ENCODE measurements at places on chromosomes 6 and 20.

DNA sequence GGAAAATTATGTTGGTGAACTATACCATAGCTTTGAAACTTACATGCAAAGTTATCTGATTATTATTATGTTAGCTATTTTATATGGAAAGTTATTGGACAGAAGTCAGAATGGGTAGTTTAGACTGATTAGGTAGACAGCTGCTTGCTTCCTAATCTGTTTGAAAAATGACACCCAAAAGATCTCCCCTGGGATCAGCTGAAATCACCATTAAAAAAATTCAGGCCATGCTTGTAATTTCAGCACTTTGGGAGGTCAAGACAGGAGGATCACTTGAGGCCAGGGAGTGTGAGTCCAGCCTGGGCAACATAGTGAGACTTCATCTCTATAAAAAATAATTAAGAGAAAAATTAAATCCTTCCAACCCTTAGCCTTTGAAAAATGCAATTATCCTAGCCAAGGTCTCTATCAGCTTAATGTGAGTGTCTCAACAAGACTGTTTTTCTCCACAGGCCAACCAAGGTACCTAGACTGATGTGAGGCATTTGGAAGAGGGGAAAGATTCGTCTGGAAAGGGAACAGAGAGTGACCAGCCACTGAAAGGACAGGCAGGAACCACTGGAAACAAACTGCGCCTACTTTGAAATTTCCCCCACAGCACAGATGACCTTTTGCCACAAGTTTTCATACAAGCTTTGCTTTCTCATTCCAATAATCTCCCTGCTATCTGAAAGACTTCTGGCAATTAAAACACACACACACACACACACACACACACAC, 232.3 kb downstream of the GMPR start:
- DNase-seq, result no peak

- no peak for DNase-seq
Measured at GRCh38 chr6:30879684-30880427, 4.5 kb upstream of the DDR1 start.

DNA sequence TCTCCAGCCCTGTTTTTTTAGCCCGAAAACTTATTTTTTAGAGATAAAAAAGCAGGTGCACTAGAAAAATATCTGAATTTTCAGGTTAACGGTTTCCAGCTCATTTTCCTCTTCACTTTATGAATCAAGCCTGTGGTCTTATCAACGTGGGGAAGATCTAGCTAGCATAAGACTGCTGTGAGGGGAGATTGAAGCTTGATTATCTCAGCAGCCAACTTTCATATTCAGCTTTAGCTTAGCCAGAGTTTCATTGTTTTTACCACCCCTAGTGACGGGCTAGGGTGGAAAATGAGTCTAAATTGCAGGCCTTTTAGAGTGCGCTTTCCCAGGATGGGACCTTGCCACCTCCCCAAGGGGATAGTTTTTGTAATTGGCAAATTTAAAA, 11.9 kb upstream of the RBM38 start:
- DNase-seq, result no peak

- DNase-seq, result no peak
Measured at GRCh38 chr6:54706844-54707605, 139.5 kb upstream of the FAM83B start.

DNA sequence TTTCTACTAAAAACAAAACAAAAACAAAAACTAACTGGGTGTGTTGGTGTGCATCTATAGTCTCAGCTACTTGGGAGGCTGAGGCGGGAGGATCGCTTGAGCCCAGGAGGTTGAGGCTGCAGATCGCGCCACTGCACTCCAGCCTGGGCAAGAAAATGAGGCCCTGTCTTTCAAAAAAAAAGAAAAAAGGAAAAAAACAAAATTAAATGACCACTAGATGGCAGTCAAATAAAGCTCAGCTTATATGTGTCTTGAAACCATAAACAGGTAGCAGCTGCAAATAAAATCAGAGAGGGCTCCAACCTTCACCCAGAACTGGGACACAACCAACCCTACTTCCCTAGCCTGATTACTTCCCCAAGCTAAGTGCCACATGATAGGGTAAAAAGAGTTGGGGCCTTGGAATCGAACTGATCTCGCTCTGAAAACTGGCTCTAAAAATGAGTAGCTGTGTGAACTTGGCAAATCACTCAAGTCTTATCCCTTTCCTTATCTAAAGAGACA, 67.1 kb upstream of the ADGRF4 start:
- no peak for DNase-seq

DNA sequence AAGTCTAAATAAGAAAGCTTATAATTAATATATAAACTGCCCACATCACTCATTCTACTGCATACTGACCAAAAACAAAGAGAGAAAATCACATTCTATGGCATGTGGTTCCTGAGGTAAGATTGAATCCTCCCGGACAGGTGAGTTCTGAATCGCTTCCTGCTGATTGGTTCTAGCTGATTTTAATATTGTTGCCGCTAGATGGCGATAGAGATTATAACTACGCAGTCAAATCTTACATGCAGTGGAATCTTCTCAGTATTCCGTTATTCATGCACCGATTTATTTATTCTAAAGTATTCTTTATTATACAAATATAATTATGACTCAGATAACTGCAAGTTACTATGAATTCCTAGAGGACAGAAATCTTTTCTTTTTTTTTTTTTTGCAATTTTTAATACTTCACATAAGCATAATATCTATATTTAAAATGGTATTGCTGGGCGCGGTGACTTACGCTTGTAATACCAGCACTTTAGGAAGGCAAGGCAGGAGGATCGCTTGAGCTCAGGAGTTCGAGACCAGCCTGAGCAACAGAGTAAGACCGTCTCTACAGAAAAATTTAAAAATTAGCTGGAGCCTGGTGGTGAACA, 24.2 kb upstream of the TMX4 start:
- no peak for DNase-seq

DNA sequence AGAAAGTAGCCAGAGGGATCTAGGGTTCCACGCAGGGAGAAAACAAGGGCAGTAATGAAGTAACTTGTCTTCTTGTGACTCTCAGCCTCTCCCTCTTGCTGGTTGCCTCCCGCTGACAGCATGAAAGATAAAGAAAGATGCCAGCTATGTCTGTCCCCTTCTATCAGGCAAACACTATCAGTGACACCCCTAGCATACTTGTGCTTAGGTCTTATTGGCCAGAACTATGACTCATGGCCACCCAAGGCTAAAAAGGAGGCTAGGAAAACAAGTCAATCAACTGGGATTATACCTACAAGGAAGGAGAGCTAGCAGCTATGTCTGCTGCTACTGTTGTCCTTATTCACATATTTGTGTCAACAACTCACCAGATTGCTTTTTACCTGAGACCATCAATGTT, 206.8 kb upstream of the SOX4 start:
- DNase-seq, result no peak

GRCh38 chr6:110567957-110568696, 91.7 kb upstream of the SLC22A16 start:
- no peak for DNase-seq

DNA sequence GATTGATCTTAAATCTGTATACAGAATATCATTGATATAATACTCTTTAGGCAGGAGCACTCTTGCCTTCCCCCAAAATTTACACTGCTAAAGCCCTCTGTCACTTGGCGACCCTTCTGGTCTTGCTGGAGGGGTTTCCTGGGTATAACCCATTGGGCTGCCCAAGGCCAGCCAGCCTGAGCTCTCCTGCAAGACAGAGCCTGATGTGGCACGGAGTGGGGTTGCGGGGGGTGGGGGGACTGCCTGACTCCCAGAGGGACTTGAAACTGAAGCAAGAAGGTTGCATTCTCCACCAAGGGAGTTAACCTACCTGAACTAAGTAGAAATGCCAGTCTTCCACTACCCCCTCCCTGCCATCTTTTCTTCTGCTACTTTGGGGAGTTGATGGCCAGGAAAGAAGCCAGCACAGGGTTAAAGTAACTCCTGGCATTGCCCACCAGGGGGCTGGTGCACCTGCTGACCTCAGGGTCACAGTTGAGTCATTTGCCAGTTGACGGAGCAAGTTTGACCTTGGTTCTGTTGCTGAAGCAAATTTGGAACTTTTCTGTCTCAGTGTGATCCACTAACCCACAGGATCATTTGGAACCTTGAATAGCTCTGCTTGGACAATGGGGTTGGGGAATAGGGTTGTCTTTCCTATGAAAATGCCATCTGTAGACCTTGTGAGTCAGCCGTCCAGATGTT, 79.4 kb downstream of the ASXL1 start:
- no peak for DNase-seq

Measured in stimulated activated CD4-positive, alpha-beta T cell treated with anti-CD3 and anti-CD28 coated beads, Interleukin-12 subunit alpha, Interleukin-12 subunit beta, amount 100 ng/mL, for 4 hours (primary cell).